ENCODE measurements at places on chromosomes 12 and 14.
A peak's percentile ranks its signal among the peaks of the same experiment; 100 is the strongest.

- no peak for DNase-seq
These were observed 546.6 kb upstream of the TBX3 start for GRCh38 chr12:115230606-115231005.

DNA sequence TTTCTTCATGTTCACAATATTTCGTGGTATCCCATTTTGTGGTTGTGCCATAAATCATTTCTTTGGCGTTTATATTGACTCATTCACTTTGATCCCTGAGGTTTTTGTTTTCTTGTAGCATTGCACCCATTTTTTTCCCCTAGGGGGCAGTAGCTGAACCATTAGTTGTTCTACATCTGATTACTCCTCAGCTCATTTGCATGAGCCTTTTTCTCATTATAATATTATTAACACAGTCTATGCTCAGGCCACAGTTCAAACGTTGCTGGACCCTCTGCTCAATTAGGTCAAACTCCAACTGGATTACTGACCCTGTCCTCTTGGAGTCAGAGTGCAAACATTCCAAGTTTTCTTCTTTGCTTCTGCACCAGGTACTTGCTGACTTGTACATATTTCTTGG is 475.4 kb upstream of the SEL1L start:
- peak; percentile 16 for DNase-seq

GRCh38 chr12:113448873-113449272 is 22.8 kb downstream of the LHX5 start:
- no peak for DNase-seq

- DNase-seq: no peak
These were observed 57.5 kb downstream of the DENND5B start for GRCh38 chr12:31533470-31533869.

DNA sequence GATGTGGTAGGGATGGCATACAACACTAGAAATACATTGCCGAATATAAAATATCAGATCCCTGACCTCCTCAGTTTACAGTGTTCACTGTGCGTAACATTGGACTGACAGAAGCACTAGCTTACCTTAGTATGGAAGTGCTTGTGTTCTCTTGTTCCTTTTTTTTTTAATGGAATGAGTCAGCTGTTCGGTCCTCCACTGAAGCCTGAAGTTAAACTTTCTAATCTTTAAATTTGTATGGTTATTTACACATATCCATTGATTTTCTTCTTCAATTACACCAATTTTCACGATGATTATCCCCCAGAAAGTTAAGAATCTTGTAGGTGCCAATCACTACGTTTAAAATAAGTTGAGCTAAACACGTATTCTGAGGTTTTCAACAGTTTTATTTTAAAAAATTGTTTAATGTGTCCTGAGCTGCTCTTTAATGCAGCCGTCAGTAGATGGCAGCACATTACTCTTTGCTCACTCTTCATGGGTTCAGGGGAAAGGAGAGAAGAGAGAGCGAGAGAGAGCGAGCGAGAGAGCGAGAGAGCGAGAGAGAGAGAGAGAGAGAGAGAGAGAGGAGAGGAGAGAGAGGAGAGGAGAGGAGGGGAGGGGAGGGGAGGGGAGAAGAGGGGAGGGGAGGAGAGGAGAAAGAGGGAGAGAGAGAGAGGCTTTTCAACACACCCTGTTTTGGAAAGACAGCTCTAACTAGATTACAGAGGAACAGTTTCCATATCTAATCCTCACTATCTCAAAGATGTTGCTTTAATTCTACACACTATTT is 134.7 kb upstream of the SCAF11 start:
- peak; percentile 85 for DNase-seq

DNA sequence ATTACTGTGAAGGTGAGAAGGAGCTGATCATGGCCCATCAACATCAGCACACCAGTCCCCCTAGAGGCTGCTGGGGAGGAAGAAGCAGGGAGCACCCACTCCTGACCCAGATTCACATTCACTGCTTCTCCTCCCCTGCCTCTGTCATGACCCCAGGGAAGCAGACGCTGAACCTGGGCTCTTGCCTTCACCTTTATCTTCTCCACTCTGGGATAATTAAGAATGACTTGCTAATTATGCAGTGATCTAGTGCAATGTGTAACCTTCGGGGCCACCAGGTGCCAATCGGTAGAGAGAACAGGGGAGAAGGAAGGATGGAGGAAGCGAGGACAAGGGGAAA is 44.4 kb upstream of the IQSEC3 start:
- DNase-seq: peak; percentile 0

DNA sequence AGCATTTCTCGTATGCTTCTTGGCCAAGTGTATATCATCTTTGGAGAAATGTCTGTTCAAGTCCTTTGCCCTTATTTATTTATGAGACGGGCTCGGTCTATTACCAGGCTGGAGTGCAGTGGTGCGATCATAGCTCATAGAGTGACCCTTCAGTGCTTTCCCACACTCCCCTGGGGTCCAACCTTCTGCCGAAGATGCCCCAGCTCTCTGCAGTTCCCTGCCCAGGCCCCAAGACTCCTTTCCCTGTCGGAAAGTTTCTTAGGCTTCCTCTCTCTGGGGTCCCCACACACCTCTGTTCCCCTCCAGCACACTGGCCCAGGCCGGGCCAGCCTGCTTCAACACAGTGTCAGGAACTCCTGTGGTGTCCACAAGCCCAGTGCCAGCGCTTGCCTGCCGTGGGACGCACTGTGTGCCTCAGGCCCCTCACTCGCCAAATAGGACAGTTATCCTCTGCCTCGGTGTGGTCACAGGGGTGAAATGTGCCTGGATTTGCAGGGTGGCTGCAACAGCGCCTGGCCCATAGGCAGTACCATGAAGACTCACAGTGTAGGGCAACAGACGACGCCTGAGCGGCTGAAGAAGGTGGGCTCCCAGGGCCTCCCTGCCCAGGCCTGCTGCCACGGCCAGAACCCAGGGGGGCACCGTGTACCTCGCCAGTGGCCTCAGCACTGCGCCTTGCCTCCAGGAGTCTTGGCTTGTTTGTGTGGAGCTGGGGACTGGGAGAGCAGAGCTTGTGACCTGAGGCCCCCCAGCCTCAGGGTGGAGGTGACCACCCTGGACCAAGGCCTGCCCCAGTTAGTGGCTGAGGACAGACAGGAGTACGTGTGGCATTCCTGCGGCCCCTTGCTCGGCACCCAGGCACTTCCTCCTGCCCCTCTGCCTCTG is 4.9 kb upstream of the ASPG start:
- no peak for DNase-seq

GRCh38 chr14:28298156-28298555 is 468.4 kb upstream of the FOXG1 start:
- no peak for DNase-seq

DNA sequence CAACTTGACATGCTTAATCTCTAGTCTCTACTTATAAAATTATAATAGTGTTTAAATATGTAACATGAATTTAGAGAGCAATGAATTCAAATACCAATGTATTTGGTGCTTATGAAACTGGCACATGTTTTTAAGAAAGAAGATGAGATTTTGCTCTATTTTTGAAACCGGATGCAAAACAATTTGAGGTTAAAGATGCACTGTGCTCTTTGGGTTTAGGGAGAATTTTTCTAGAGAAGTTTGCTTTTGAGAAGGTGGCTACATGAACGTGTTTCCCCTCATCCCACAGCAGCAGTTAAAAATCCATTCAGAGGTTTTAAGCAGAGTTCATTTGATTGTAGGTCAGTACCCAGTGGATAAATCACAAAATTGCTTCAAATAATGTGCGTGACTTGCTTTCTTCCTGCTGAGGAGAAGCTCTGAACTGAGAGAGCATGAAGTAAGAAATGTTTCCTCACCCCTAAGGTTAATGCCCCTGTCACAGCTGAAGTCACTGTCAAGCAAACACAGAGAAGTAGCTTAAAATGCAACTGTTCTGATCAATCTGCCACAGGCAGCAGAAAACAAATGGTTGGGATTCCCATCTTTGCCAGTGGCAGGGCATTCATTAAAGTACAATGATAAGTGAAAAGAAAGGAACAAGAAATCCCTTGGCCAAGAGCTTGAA is 241.9 kb upstream of the SYT1 start:
- DNase-seq: no peak

GRCh38 chr14:34501004-34501580 is 38.4 kb downstream of the EAPP start:
- DNase-seq: peak; percentile 27

DNA sequence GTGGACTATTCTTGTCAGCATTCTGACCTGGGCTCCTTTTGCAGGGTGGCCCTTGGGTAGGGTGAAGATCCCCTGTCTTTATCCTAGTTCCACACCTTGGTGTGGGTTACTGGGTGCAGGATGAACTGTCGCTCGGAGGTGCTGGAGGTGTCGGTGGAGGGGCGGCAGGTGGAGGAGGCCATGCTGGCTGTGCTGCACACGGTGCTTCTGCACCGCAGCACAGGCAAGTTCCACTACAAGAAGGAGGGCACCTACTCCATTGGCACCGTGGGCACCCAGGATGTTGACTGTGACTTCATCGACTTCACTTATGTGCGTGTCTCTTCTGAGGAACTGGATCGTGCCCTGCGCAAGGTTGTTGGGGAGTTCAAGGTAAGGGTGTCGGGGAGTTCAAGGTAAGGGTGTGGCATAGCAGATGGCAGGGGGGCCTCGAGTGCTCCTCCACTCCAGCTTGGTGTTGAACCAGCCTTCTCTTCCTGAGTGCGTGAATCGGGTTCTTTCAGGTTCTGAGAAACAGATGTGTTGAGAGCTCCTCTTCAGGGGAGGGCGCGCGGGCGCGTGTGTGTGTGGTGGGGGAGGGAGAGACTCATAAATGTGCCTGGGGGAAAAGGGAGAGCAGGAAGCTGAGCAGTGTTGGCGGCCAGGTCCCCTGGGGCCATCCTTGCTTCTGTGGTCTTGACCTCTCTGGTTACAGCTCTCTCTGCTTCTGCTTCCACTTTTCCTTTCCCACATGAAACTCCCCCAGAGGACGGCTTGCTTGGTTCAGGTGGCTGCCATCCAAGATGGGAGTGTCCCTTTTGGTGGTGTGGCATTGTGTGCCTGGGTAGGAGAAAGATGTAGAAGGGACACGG is 4.0 kb downstream of the ATG101 start:
- no peak for DNase-seq
